Esophagus squamous epithelium (tissue), 5 donors: ENCODE measurements at places on chromosomes 11 and 22.

DNA sequence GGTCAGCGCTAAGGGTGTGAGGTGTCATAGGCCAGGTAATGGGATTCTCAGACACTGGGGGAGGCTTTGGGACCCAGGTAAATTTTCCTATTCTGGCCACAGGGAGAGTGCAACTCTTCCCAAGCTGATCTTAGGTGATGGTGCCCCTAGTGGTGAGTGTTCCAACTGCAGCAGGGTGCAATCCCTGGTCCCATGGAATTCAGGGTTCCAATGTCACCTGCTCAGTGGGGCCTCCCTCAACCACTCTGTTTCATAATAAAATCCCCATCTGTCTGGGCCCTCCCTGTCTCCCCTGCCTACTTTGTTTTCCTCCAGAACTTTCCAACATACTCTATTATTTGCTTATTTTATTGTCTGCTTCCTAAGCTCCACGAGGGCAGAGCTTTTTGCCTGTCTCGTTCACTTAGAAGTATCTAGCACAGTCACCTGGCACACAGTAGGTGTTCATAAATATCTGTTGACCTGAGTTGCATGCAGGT is 2.9 kb upstream of the SGSM1 start:
- no peak for DNase-seq

- DNase-seq, result no peak
Observed at GRCh38 chr11:105149477-105149876, 9.9 kb upstream of the CARD18 start.

GRCh38 chr11:121889931-121890330 is 226.1 kb downstream of the BLID start:
- DNase-seq, result no peak

GRCh38 chr11:88447281-88447680 is 109.7 kb upstream of the CTSC start:
- no peak for DNase-seq

DNA sequence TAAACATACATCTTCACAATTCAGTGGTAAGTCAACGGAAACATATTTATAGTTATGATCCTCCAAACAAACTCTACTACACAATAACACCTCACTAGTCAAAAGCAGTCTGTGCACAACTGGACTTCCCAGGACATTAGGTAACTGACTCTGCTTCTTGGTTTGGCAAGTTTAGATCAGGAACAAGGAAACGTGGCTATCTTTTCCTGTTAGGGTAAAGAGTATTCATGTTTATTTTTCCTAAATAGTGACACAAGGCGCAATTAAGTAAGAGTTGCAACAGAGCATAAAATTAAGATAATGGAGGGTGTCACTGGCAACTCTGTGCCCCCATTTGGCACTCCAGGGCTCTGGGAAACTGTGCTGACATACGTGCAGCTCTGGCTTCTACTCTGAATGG is 70.2 kb upstream of the TP53AIP1 start:
- no peak for DNase-seq

GRCh38 chr22:45683248-45683647 is 11.6 kb downstream of the ATXN10 start:
- DNase-seq, result no peak

DNA sequence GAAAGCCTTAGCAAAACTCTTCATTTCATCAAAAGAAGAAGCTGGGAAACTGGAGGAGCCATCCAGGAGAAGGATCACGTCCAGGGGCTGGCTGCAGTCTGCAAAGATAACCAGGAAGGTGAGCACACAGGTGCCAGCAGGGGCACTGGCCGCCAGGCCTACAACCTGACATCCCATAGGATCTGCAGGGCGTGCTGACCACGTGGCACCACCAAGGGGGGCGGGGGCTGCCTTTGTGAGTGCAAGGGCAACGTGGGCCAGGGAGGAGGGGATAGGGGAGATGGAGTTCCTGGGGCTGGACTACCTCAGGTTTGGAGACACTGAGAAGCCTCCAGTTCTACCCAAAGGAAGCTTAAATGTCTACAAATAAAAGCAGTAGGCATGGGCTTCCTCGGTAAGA is 102.7 kb upstream of the CCT8L2 start:
- no peak for DNase-seq

GRCh38 chr11:46256540-46257001 is 20.9 kb upstream of the CREB3L1 start:
- DNase-seq, result no peak

GRCh38 chr11:47387944-47388696 is 9.8 kb upstream of the SPI1 start:
- no peak for DNase-seq

DNA sequence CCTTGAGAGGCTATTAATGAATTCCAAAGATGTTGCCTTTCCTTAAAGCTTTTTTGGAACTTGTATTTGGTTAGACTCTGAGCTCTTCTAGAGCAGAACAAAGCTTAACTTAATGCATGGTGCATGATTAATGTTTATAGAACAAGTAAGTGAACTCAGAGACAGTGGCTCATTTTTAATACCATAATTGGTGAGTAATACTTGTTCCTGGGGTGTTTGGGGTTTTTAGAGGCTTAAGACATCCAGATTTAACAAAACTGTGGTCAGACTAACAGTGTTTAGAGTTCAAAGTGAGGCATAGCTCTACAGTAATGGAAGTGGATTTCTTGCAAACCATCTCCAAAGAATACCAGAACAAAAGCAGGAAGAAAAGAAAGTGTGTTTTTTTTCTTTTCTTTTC is 73.7 kb upstream of the CTSC start:
- DNase-seq, result no peak

- no peak for DNase-seq
Observed at GRCh38 chr11:117551761-117552343, 224.2 kb downstream of the CEP164 start.

DNA sequence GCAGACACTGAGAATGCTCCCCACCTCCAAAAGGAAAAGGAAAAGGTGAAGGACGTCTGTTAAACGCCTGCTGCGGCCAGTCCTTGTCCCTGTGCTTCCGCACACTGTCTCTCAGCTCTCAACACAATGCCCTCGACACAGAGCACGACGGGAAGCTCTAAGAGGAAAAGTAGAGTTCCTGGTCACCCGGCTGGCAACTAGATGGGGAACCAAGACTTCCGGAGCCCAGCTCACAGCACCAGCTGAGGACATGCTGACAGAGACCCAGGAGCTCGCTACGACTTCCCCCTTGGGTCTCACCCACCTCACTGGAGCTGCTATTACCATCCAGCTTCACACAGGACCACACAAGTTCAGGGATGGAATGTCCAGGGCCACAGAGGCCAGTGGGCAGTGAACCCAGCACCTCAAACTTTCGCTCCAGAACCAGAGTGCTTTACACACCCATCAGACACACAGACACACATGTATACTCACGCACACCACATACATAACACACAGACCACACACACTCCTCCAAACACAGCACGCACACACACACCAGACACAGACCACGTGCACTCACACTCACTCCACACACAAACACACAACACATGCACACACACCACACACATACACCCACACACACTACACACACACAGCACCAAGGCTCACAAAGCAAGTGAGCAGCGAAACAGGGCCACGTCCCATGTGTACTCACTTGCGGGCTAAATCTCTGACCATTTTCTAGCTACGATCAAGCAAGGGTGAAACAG is 9.6 kb downstream of the SULT4A1 start:
- DNase-seq, result no peak

DNA sequence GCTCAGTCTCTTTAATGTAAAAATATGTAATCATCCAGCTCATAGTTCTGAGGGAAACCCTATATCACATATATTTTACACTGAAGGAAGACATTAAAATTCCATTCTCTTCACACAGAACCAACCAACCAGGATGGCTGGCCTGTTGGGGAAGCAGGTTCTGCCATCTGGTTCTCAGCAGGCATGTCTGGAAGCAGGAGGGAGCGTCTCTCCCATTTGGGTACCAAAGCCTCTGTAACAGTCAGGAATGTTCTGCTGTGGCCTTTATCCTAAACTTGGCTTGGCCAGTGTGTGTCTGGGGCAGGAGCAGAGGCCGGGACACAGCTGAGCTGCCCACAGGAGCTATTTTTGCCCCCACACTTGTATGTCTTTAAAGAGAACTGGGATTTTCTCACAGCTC is 29.2 kb downstream of the SGSM3 start:
- DNase-seq, result no peak

- DNase-seq, result no peak
Observed at GRCh38 chr22:32144496-32145274, 14.4 kb downstream of the C22orf42 start.

GRCh38 chr22:38866399-38867123 is 5.5 kb downstream of the CBX6 start:
- no peak for DNase-seq

GRCh38 chr11:93655047-93655446 is 6.4 kb upstream of the CEP295 start:
- no peak for DNase-seq

- DNase-seq, result no peak
Observed at GRCh38 chr22:19823191-19823901, 31.3 kb downstream of the GNB1L start.

DNA sequence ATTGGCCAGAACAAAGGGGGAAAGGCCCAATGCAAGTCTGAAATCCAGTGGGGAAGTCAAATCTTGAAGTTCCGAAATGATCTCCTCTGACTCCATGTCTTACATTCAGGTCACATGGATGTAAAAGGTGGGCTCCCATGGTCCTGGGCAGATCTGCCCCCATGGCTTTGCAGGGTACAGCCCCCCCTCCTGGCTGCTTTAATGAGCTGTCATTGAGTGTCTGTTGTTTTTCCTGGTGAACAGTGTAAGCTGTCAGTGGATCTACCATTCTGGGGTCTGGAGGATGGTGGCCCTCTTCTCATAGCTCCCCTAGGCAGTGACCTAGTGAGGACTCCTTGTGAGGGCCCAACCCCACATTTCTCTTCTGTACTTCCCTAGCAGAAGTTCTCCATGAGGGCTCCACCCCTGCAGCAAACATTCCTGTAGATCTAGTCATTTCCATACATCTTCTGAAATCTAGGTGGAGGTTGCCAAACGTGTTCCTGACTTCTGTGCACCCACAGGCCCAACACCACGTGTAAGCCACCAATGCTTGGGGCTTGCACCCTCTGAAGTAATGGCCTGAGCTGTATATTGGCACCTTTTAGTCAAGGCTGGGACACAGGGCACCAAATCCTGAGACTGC is 9.3 kb downstream of the CARD18 start:
- DNase-seq, result no peak

DNA sequence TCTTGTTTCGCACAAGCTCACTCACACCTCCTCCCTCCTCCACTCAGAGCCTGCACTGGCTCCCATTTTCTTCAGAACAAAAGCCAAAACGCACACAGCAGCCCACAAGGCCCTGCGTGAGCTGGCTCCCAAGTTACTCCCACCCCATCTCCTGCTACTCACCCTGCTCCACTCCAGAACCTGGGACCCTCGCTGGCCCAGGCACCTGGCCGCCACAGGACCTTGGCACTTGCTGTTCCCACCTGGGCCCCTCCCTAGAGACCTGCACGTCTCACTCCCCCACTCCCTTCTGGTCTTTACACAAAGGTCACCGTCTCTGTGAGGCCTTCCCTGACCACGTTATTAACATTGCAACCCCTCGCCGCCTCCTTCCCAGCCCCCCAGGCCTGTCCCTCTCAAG is 945 bp upstream of the MFNG start:
- no peak for DNase-seq

DNA sequence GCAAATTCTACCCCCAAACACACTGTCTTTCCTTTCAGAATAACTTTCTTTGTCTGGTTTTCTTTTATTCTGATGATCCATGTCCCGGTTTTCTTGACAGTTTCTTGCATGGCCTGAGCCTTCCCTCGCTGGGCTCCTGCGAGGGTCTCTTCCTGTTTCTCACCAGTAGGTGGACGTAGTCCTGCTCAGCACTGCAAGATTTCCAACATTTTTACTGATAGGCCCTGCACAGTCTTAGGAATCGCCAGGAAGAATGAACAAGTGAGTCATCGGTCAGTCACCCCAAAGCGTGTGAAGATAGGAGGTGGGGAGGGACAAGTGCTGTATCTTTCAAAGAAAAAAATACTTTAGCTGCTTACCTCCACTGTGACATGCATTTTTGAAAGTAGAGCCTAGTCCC is 16.9 kb upstream of the KIRREL3 start:
- no peak for DNase-seq

DNA sequence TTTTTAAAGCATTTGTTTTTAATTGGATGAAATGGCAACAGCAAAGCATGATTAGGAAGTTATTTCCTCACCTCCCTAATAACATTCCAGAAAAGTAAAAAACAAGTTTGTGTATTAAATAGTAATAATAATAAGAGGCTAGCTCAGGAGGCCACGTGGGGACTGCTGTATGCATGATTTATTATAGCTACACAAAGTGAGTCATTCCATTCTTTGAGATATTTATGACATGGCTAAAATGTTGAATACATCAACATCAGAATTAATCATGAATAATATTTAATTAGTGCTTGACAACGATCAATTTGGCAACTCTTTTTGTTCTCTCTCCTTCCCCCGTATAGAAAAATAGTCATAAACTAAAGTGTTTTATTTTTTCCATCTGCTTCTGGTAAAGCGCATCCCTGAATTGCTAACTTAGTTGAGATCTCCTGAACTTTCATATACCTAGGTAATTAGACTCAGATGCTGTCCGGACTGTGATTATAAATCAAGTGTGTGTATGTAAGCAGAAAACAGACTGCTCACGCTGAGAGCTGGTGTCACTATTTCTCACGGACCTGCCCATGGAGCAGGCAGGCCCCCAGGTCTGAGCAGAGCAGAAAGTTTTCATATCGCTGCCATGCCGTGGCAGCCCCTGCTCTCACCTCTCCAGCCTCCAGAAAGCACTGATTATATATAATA is 125.7 kb downstream of the WT1 start:
- no peak for DNase-seq

DNA sequence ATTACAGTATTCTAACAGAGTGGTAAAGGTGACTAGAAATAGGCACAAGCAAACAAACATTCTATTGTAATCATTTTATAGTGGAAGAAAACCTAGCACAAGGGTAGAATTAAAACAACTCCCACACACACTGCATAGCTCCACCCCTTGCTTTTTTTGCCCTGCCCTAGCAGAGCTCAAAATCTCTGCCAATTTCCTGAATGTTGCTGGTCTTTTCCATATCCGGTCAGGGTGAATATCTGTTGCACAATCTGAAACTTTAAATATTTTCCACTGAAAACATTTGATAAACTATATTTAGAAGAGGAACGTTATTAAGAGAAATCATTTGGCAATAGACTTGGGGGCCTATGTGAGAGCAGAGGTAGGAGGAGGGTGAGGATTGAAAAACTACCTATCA is 2.7 kb downstream of the SPA17 start:
- no peak for DNase-seq

- no peak for DNase-seq
Observed at GRCh38 chr11:77347948-77348347, 46.5 kb upstream of the GDPD4 start.

DNA sequence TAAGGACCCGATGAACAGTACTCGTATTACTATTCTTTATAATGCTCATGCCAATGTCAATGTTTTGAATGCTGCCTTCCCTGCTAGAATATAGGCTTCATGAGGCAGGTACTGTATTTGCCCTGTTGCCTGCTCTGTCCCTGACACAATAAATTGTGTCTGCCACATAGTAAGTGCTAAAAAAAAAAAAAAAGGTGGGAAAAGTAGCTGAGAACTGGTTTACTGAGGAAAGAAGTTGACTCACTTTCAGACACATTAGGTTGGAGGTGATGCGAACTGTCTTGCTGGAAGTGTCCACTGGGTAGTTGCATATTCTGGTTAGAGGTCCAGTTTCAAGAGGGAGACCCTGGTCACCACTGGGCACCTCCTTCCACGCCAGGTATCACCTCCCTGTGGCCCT is 255.9 kb downstream of the KIRREL3 start:
- no peak for DNase-seq

GRCh38 chr11:12591706-12592105 is 82.5 kb upstream of the TEAD1 start:
- DNase-seq, result no peak

- DNase-seq, result no peak
Observed at GRCh38 chr11:120122924-120123683, 14.8 kb downstream of the TRIM29 start.
